ENCODE measurements at places on chromosomes 3 and 15. TPM values are rescaled to one million over a fixed set of nuclear protein-coding genes. Genes with fewer than 3 reads are reported as not detected.

The LRRIQ4 gene
- total RNA-seq = not detected

The NPAP1 gene
- not detected for total RNA-seq

The CPN2 gene
- total RNA-seq = 27.7 TPM

The LRRC2 gene
- total RNA-seq = 0.27 TPM

The TMEM108 gene
- not detected for total RNA-seq

The GOLGA6L10 gene
- 0.87 TPM for total RNA-seq

The GOLGA8O gene
- total RNA-seq = not detected

The RAB5A gene
- 29.3 TPM for total RNA-seq

The HTR3E gene
- not detected for total RNA-seq

The ROBO2 gene
- total RNA-seq = not detected

The THRB gene
- 22.7 TPM for total RNA-seq

The TMCO5A gene
- not detected for total RNA-seq

The GTF2E1 gene
- total RNA-seq = 29.0 TPM

The CMTM8 gene
- total RNA-seq = 8.9 TPM

The LRRK1 gene
- 0.07 TPM for total RNA-seq

The SPATA12 gene
- not detected for total RNA-seq

The ASB14 gene
- total RNA-seq = not detected
